T-helper 9 cell (primary cell): ENCODE measurements at places on chromosomes 11 and 22.

GRCh38 chr11:83600661-83601060, 314.5 kb upstream of the CCDC90B start:
- DNase-seq: no peak

DNA sequence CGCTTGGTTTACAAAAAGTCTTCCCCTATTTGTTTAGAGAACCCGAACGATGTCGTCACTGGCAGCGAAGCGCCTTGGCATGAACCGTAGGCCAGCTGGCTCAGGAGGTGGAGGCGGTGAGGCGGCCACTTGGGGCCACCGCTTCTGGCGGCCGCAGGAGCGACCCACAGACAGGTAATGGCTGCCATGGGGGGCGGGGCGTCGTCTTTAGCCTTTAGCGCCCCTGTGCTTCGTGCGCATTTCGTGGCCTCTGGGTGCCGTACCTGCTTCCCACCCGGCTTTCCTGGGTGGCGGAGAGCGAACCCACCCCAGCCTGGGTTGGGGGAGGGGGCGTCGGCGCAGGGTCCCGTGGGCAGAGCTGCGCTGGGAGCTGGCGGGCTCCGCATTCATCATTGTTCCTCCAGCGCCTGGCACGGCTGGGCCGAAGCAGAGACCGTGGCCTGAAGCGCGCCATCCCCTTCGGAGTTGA, 469 bp upstream of the OSBP2 start:
- peak; percentile 21 for DNase-seq

GRCh38 chr22:49034836-49035817, 792.5 kb downstream of the BRD1 start:
- no peak for DNase-seq

DNA sequence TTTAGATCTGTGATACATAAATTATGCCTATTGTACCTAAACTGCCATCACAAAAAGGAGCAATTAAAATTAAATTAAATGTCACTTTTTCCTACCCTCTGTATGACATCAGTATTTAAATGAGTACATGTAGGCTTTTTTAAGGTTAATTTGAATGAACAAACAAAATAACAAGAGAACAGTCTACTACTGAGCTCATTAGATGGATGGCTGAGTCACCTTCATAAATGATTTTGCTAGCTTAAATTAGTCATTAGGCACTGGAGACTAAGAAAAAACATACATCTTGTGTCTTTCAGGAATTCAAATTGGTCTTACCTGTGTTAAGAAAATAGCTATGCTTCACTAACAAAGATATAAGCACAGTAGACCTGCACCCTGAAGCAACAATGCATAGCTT, 153.6 kb downstream of the RCN1 start:
- DNase-seq: no peak

GRCh38 chr11:31957674-31958073, 133.2 kb upstream of the RCN1 start:
- DNase-seq: no peak

DNA sequence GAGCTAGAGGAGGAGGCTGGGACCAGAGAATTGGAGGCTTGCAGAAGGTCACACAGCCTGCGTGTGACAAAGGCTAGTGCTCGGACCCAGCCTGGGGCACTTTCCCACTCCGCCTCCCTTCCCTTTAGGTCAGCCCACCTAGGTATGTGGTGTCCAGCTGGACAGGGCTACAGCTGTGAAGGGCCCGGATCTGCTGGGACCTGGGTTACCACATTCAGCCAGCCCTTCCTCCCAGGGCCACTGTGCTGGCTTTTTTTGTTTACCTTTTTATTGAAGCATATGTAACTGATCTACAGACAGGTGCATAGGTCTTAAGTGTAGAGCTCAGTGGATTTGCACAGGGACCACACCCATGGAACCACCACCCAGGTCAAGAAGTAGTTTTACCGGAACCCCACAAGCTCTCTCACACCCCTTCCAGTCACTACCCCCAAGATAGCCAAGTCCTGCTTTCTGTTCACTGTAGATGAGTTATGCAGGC, 8.7 kb downstream of the CAPN5 start:
- DNase-seq: no peak

DNA sequence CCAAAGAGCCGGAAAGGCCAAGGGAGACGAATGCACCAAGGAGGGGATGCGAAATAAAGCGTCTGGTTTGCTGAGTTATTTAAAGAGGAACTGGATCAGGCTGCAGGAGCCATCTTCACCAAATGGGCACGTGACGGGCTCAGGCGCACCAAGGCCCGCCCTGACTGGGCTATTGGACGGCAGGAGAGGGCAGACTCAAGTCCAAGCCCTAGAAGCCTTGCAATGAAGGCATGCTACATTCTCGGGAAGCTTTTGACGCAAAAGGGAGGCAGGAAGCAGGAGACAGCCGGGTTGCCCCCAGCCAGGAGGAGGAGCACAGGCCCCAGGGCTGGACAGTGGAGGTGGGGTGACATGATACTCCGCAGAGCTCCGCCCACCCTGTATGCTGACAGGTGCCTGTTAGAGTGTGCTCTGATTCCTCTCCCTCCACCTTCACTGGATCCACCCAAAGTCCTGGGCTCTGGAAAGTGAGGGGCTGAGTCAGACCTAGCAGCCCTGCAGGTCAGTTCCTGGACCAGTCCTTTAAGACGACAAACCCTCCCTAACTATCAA, 41.5 kb upstream of the BID start:
- no peak for DNase-seq

GRCh38 chr11:44179173-44179572, 83.7 kb downstream of the EXT2 start:
- no peak for DNase-seq

GRCh38 chr11:96620464-96621044, 230.7 kb downstream of the JRKL start:
- DNase-seq: no peak

GRCh38 chr11:93822359-93822758, 28.1 kb downstream of the VSTM5 start:
- no peak for DNase-seq

- DNase-seq: no peak
Observed at GRCh38 chr11:17734986-17735817, 621 bp downstream of the KCNC1 start.
